Activated CD4-positive, alpha-beta T cell treated with anti-CD3 and anti-CD28 coated beads for 1 hour (primary cell): ENCODE measurements at places on chromosomes 5 and 9.
A peak's percentile ranks its signal among the peaks of the same experiment; 100 is the strongest.

GRCh38 chr5:72189146-72189545 lies 81.9 kb downstream of the MAP1B start:
- no peak for DNase-seq

DNA sequence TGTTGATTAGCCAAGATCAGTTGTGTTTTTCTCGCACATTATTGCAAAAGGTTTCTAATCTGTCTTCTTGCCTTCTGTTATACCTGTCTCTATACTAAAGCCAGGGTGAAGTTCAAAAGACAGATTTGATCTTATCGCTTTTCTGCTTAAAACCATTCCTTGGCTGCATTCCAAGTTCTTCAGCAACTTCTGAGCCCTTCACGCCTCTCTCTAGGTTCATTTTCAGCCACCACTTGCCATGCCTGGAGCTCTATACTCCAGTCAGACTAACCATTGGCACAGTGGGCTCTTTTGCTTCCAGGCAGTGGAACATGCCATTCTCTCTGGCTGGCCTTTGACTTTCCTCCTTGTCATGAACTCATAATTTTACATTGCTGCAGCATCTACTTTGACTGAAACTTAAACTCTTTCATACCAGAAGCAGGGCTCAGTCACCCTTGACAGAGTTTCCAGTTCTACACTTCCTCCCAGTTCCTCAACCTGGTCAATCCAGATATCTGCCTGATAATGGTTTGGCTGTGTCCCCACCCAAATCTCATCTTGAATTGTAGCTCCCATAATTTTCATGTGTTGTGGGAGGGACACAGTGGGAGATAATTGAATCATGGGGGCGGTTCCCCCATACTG lies 114.4 kb downstream of the SLC12A2 start:
- DNase-seq = no peak

DNA sequence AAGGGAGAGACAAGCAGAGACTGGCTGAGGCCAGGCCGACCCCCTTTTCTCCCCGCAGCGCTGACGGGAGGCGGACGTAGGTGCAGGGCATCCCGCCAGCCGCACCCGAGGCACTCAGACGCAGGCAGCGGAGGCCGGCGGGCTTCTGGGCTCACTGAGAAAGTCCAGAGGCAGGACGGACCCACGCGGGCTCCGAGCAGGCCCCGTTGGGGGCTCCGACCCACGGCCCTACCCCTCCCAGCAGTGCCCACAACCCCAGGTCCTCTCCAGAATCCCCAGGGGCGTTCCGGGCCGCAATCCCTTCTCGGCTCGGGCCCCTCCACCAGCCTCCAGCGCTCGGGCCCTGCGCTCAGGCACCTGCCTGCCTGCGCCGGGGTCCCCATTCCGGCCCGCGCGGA lies 543 bp downstream of the MTMR12 start:
- DNase-seq = peak; percentile 22

DNA sequence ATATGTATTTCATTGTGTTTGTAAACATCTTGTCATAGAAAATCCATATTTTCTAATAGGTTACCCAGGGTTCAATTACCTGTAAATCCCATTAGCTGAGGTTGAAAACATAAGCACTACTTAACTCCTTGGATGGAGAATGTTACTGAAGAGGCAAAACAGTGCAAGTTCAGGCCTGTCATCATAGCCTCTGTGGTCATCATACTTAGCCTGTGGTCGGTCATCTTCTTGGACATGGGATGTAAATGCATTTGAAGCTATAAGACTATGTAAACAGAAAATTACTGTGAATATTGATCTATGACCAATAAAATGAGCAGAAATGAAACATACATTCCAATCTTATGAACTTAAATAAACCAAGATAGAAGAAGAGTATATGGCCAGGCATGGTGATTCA lies 164.7 kb downstream of the CHSY3 start:
- no peak for DNase-seq

GRCh38 chr5:54702470-54702869 lies 184.9 kb downstream of the SNX18 start:
- DNase-seq = no peak

GRCh38 chr5:148913985-148914431 lies 87.6 kb downstream of the ADRB2 start:
- no peak for DNase-seq

- DNase-seq = no peak
Measured at GRCh38 chr5:177179431-177179830, 45.9 kb downstream of the NSD1 start.

- no peak for DNase-seq
Measured at GRCh38 chr5:118956727-118957126, 31.6 kb downstream of the DTWD2 start.

DNA sequence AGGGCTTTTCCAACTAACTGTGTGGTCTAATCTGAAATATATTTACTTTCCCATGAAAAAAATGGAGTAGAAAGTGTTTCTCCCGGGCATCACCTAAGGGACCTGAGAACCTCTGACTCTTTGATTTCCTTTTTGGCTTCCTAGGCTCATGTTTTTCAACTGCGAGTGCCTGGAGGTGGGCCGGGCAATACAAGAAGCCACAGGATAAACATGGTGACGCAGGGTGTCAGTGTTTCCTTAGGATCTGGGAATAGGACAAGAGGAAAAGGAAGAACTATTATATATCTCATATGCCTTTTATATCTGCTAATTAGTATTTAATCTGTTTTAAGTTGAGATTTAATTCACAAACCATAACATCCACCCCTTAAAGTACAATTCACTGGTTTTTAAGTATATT lies 11.4 kb upstream of the LECT2 start:
- no peak for DNase-seq

- no peak for DNase-seq
Measured at GRCh38 chr9:134983074-134983473, 65.4 kb upstream of the FCN1 start.

GRCh38 chr9:134328841-134329575 lies 2.8 kb downstream of the RXRA start:
- no peak for DNase-seq

- DNase-seq = no peak
Measured at GRCh38 chr9:82011133-82011532, 22.6 kb downstream of the SPATA31D1 start.

- DNase-seq = no peak
Measured at GRCh38 chr5:143752165-143752850, 59.7 kb upstream of the HMHB1 start.

DNA sequence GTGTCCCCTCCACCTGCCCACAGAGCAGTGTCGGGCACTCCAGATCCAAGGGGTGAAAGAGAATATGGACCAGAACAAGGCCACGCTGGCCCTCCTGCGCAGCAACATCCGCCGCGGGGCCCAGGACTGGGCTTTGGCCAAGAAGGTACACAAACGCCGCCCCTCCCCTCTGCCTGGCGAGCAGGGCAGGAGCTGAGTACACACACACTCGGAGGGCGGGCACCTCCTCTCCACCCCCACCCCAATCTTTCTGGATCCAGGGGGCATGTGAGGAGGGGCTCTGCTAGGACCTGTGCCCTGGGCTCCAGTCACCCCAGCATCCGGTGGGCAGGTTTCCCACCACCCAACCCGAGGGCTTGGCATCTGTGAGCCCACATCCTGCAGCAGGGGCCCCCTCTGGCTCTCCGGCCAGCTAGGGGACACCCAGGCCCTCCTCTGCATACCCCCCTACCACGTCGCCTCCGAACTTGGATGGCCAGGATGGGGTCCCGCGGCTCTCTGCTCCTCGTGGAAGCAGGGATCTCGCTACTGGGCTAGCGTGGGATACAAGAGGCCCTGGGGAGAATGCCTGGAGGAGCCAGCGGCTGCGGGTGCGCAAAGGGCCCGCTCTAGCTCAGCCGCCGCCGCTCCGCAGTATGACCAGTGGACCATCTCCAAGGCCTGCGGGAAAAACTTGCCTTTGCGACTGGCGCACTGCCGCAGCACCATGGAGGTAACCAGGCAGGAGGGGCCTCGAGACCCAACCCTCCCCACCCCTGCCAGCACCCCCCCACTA lies 3.1 kb downstream of the CCDC183 start:
- no peak for DNase-seq

DNA sequence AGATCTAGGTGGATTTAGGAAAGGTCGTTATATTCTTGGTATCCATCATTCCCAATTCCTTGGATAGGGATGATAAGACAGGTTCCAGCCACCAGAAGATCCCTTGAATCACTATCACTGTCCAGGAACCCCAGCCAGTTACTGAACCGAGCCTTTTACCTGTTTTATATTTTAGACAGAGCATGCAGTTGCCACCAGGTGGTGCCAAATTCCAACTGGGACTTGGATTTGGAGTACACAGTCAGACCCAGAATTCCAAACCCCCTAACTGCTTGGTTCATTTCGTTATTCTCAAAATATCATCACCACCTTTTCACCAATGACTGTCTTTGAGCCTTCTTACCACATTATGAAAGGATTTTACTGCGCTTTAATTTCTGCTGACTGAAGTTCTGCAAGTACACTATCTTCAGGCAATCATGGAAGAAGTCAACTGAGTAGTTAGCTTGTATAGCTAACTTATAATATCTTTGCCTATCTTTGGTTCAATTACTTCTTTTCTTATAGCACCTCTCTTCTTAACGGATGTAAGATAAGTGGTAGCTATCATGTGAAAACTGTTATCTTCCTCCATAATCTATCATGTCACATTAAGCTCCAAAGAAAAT lies 191.8 kb downstream of the PRR16 start:
- DNase-seq = no peak

DNA sequence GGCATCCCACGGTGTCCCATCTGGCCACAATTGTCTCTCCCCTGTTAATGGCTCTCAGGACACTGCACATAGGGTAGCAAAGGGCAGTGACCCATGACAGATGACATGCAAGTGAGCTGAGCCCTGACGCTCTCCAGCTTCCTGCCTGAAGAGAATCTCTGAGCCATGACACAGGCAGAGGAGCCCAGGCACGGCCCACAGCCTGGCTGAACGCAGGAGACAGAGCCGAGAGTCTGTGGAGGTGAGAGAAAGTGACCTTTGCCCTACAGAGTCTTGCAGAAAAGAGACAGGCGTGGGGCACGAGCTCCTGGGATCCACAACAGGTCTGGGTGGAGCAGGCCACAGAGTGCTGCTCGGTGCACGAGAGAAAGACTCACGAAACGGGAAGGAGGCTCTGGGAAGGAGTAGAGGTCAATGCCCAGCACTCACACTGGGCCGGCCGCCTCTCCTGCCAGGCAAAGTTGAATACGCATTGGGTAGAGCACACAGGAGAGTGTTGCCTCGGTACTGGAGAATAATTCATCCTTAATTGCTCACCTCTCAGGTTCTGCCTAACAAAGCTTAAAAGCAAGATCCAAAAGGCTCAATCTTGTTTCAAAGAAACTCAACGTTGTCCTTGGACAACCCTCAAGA lies 90.3 kb downstream of the MRPL36 start:
- DNase-seq = no peak

DNA sequence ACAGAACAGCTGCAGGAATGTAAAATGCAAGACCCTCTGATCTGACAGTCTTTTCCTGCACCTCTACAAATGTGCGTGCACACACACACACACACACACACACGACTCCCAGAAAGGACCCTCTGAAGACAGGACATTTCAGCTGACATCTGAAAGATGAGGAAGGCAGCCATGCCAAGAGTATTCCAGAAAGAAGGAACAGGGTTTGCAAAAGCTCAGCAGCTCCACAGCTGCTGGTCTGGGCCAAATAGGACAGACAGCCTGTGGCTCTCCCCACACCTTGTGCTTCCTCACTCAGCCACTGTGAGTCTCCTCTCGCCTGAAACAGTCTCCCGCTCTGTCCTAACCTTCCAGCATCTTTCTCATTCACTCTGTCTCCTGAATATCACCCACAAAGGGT lies 189.0 kb downstream of the PALM2AKAP2 start:
- no peak for DNase-seq

DNA sequence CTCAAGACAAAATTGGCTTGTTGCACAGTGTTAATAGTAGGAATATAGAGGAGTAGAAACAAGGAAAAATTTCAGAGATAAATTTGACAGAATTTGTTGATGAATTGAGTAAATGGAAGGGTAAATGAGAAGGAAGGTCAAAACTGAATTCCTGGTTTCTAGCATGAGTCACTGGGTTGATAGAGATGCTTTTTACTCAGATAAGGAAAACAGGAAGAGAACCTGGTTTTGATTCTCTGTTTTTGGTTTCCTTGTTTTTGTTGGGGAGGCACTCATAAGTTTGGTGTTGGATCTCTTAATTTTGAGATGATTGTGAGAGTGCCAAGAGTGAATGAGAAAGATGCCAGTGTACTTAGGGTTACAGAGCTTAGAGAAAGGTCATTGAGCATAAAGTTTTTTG lies 7.1 kb downstream of the LRRC70 start:
- DNase-seq = no peak

DNA sequence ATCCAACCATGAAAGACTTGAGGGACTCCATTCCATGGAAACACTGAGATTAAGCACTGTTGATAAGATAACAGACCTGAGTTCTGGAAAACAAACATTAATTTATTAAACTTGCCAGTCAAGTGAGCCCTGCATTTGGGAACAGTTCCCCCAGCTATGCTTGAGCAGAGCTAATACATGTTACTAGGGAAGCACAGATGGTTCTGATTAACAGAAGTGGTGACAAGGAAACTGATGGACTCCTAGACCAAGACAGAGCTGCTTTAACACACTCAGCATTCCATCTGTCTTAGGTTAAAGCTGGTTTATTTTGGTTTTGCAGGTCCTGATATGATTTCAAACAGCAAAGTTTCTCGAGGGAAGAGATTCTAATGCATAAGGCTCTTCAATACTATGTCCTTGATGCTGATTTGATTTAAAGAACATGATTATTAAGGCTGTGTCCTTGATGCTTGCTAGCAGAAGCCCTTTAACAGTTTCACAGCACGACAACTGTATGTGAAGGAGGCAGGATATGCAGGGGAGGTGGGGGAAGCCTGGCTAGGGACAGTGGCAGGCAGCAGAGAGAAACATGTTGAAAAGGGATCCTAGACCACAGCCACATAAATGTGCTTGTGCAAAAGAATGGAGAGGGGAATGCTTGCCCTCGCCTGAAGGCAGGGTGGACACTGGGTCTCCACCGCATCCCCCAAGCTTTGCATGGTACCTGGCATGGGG lies 66.2 kb downstream of the ACTBL2 start:
- DNase-seq = no peak

DNA sequence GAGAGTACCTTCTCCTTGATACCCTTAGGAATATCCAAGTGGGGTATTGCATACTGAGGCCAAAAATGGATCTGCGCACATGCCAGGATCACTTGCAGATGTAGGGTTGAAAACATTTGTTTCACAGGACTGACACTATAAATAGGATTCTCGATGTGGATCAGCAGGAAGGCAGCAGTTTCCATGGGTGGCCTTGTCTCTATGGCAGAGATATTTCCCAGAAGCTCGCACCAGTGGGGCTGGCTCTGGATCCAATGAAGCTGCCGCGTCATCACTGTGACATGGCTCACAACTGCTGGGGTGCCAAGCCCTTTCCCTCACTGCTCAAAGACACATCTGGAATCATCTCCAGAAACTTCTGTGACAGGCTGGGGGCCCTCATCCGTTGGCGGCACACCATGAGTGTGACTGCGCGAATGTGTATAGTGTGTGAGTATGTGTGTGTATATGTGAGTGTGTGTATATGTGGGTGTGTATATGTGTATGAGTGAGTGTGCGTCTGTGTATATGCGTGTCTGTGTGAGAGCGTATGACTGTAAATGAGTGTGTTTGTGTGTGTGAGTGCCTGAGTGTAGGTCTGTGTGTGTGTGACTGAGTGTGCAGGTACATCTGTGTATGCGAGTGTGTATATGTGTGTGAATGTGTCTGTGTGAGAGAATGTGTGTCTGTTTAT lies 182.5 kb downstream of the GAS1 start:
- no peak for DNase-seq

- DNase-seq = no peak
Measured at GRCh38 chr5:68292316-68292715, 76.8 kb downstream of the PIK3R1 start.
